Cerebellar nuclear complex (tissue), 1 donor: ENCODE measurements at places on chromosomes 16 and 17.

- DNase-seq: no peak
Measured at GRCh38 chr17:41962768-41963434, 3.7 kb upstream of the CNP start.

- no peak for DNase-seq
Measured at GRCh38 chr16:81590714-81591544, 146.3 kb downstream of the CMIP start.

- DNase-seq: no peak
Measured at GRCh38 chr17:44144966-44145739, 3.4 kb downstream of the HROB start.

DNA sequence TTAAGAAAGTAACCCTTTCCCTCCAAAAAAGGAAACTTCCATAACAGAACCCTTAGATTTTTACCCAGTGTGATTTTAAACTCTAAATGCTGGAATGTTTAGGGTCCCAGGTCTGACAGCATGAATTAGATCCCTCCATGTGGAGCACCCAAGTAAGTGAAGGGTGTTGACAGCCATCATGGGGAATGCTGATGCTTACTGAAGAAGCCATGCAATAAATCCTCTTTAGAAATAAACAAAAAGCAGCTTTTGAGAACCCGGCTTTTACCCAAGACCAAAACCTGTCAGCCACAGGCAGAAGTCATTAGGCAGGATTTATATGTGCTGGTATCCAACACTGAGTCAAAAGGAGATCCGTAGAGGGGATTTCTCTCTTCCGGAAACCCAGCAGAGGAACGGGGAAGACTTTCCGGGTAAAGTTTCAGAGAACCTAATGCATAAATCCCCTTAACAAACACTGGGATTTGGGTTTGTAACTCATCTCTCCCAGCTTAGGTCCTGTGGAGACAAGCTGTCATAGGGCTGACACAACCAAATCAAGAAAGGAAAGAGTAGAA lies 287.5 kb downstream of the IRX3 start:
- DNase-seq: no peak

DNA sequence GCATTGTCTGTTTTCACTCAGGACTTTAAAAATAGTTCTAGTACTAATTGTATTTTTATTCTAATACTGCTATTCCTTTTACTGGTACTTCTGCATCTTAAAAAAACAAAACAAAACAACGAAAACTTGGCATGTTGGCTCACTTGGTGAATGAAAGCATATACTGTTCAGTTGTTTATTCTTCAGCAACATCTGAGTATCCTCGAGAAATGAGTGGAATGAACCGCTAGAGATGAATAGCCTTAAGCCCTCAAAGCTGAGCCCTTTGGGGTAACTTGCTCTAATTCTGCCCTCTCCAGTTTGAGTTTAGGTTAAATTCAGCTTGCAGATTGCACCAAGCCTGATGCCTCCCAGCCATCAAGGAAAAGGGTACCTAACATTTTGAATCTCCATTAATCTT lies 126.5 kb downstream of the WWOX start:
- DNase-seq: no peak

- no peak for DNase-seq
Measured at GRCh38 chr16:50038756-50039529, 13.9 kb downstream of the CNEP1R1 start.

DNA sequence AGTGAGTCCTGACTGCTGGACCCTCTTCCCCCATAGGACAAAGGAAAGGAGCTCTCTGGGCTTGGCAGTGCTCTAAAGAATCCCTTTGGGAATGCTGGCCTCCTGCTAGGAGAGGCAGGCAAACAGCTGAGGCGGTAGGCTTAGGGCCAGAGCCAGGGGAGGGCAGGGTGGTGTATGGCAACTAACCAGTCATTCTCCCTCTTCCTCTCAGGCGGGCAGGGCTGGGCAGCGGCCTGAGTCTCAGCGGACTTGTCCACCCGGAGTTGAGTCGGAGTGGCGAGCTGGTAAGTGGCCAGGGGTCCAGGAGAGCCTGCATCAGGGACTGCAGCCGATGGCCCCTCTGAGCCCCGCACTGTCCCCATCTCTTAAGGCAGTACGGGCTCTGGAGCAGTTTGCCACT lies 4.4 kb downstream of the ACADVL start:
- no peak for DNase-seq

DNA sequence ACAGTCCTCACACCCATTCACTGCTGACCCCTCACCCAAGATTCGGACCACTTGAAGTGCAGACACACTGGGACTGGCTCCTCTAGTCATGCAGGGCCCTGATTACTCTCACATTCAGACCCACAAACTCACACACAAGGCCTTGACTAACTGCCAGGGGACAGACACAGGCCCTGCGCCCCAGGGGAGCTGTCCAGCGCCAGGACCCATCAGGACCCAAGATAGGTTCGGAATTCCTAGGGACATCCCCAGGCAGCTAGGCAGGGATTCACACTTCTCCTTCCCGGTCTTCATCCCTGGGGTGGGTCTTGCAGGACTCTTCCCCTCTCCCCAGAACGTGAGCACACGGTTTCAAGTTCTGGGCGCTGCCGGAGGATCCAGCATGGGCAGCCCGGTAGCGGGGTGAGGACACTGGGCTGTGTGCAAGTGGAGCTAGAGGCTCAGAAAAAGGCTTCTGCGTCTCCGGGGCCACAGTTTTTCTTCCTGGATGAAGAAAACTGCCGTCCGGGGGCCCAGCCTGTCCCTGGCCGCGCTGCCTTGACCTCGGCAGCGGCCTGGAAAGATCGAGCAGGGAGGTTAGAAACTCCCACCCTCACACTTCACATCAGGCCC lies 1.6 kb downstream of the SEZ6 start:
- no peak for DNase-seq

- DNase-seq: no peak
Measured at GRCh38 chr17:16888413-16889087, 83.4 kb downstream of the TNFRSF13B start.

DNA sequence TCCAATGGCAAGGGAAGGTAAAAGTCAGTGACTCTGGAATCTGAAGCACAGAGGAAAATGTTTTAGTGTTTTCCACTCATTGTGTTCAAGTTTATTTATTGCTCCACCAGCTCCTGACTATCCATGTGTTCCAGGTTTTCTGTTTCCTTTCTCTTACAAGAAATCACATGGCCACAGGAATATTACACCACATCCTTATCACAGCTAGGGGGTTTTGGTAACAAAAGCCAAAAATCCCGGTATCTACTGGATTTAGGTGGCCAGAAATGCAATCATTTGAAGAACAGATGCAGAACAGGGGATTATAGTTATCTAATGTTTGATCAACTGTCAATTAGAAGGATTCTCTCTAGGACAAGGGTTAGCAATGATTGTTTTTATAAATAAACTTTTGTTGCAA lies 47.9 kb downstream of the STH start:
- no peak for DNase-seq

GRCh38 chr17:48576479-48577309 lies 1.5 kb downstream of the HOXB4 start:
- DNase-seq: no peak

DNA sequence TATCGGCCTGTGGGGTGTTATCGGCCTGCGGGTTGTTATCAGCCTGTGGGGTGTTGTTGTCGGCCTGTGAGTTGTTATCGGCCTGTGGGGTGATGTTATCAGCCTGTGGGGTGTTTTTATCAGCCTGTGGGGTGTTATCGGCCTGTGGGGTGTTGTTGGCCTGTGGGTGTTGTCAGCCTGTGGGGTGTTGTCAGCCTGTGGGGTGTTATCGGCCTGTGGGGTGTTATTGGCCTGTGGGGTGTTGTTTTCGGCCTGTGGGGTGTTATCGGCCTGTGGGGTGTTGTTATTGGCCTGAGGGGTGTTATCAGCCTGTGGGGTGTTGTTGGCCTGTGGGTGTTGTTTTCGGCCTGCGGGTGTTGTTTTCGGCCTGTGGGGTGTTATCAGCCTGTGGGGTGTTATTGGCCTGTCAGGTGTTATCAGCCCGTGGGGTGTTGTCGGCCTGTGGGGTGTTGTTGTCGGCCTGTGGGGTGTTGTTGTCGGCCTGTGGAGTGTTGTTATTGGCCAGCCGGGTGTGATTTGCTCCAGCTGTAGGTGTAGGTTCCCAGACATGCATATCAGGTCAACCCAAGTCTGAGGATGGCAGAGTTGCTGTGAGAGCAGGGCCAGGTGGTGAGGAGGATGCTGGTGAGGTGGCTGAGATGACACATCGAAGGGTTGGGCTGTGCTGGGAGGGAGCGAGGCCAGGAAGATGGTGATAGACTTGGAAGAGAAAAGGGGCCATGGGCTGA lies 7.1 kb downstream of the TRARG1 start:
- DNase-seq: no peak

DNA sequence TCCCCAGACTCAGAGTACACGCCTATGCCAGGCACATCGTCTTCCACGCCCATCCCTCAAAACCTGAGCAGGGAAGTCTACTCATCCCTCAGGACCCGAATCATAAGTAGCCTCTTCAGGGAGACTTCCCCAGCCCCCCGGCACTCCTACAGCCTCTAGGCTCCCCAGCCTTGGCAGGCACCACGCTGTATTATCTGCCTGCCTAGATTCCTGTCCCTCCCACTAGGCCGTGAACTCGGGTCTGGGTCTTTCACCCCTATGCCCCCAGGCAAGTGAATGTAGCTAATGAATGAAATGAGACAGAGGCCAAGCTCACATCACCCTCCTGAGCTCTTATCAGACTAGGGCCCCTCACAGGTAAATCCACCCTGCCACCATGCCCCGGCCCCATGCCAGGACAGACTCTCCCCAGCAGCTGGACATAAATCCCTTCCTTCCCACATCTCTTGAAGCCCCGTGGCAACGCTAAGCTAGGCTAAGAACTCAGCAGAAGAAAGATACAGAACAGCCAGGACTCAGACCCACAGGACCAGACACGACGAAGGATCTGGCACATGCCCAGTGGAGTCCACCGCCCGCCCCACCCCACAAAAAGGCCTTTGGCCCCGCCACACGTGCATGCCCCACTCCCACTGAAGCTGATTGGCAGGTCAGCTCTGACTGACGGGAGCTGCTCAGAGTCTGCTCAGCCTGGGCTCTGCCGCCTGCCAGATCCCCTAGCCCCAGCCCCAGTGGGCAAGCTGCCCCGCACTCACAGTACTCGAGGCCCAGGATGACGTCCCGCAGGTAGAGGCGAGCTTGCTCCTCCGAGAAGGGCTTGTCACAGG lies 13.0 kb downstream of the CAMKK1 start:
- no peak for DNase-seq

DNA sequence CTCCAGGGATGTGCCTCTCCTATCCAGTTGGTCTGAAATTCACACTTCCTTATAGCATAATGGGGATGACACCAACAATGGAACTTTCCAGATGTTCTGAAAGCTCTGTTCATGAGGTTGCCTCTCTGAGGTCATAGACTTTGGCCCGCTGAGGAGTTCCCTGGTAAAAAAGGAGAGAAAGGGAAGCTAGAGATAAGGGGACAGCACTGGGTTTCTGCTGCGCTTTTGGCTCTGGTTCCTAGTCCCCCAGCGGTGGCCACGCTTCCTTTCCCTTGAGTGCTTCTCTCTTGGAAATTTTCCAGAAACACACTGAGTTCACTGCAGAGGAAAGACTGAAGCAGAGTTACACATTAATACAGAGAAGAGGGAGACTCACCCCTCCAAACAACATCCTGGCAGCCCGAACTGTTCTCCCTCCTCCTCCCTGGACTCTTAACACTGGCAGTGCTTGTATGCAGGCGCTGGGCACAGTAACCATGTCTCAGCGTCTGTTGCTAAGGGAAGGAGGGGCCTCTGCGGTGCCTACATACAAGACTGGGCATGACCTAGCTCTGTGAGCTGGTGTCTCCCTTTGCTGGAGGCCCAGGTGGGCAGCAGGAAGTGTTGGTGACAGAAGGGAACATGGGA lies at the start of gene DNAH3:
Gene DNAH3 (minus strand): TSS at position 472 of the 627 bp plus-strand sequence. CDS start 527 bp downstream, outside the sequence.
- no peak for DNase-seq

GRCh38 chr17:37489197-37490001 lies at the start of gene DUSP14:
TSS of gene DUSP14 (plus strand) at chr17:37489891. CDS start at chr17:37512273, 22,382 bp downstream.
- peak; percentile 24 for DNase-seq

DNA sequence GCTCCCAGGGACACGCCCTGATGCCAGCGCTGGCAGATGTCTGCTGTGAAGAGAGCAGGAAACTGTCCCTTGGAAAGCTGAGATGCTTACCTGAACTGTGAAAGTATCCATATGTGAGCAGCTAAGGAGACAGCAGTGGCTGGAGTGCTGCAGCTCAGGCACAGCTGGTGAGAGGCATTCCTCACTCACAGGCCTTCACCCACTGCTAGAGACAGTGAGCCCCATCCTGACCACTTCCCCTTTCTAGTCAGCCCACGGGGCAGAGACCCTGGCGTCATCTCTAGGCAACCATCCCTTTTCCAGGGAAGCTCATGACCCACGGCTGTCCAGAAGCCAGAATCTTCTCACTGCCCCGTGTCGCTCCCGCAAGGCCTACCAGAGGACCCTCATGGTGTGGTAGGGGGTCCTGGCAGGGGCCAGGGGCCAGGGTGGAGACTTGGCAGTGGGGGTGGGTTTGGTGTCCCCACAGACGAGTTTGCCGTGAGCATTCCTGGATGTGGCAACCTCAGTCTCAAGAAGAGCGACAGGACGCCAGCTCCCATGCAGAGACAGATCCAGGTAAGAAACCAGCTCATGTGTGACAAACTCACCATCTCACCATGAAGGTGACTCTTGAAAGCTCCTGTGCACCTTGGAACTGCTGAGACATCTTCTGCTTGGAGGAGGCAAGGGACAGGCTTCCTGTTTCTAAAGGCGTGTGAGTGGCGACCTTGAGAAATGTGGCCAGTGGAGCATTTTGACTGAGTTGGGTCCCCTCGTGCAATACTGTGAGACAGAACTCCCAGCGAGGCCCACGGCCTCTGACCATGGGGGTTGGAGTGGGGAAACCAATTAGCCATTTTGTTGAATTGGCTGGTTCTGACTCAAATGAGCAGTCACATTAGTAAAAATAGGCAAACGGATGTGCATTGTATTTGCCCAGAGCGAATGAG lies at the start of gene SCIMP:
Gene SCIMP (minus strand): TSS at position 216 of the 932 bp plus-strand sequence. CDS start 105 bp downstream, at position 111.
- DNase-seq: no peak

DNA sequence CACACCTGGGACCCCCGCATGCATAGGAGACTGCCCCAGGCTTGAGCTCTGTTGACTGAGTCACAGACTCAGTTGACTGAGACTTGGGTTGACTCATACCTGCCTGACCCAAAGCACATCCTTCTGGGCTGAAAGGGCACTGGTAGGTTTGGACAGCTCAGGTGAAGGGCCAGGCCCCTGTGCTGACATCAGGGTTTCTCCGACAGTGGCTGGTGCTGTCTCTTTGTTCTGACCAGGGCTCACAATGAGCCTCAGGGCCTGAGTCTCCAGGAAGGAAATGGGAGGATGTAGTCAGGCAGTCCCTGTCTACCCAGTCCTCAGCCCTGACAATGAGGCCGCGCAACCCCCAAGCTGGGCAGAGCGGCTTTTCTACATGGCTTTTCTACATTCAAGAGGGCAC lies 6.5 kb downstream of the SPNS2 start:
- no peak for DNase-seq

- no peak for DNase-seq
Measured at GRCh38 chr17:49511810-49512209, 16.7 kb downstream of the NGFR start.

- no peak for DNase-seq
Measured at GRCh38 chr17:65601881-65602280, 40.4 kb upstream of the AXIN2 start.
